NCI-H1417 treated with DMSO at 0.1 percent for 48 hours (cell line): ENCODE measurements at places on chromosomes 11 and 22.

GRCh38 chr11:103587901-103588788 lies 448.3 kb upstream of the DDI1 start:
- DNase-seq = peak; percentile 79

GRCh38 chr11:93655581-93656255 lies 5.8 kb upstream of the CEP295 start:
- DNase-seq = no peak

GRCh38 chr22:46196278-46196677 lies 46.0 kb downstream of the PPARA start:
- DNase-seq = no peak

DNA sequence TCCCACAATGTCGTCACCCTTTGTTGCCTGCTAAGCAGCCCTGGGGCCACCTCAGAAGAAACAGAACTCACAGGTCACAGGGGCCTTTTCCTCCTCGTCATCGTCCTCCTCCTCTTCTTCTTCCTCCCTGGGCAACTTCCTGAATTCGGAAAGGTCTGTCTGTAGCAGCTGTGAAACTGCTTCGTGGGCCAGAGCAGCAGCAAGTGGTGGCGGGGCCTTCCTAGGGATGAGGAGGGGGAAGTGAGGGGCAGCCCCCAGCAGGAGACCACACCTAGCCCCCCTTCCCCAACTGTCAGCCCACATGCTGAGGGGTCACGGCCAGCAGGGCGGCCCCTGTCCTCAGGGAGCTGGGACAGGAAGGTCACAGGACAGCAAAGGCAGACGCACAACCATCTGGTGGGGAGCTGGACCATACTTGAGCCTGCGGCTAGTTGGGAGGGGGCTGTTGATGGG lies 13.2 kb downstream of the PPM1F start:
- no peak for DNase-seq

- no peak for DNase-seq
These were observed 26.2 kb upstream of the SHISAL1 start for GRCh38 chr22:44338906-44339305.

DNA sequence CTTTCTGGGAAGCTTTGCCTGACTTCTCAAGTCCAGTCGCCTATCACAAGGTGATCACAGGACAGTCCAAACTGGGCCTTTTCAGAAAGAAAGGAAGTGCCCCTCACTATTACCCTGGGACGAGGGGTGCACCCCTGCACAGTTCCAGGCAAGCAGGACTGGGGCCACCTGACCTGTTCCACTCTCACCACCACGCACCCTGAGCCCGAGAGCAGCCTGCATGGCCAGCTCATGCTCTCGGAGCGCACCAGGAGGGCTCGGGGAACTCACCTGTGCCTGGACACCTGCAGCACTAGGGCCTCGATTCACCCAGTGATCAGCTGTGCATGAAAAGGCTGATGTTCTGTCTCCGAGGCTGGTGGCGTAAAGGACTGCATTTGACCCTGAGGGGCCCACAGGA lies 12.8 kb upstream of the FGF4 start:
- no peak for DNase-seq

- DNase-seq = no peak
These were observed 470.5 kb downstream of the ETS1 start for GRCh38 chr11:128116885-128117284.

GRCh38 chr11:1728931-1729691 lies 21.3 kb downstream of the IFITM10 start:
- DNase-seq = no peak

DNA sequence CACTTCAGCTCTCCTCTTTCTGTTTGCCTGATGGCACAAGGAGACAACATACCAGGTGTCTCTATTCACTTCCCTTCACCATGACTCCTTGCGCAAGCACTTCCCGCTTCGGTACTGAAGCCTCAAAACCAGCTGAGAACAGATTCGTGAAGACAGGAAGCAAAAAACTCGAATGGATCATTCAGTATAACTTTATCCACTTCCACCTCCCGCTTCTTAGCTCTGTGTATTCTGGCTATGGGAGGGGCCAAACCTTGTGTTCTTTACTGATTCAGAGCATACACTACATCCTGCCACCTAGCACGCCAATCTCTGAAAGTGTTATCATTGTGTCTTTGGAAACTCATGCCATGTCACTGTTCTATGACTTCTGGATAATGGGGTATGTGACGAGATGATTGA lies 62.2 kb upstream of the ADA2 start:
- no peak for DNase-seq

- DNase-seq = no peak
These were observed 10.8 kb upstream of the TPP1 start for GRCh38 chr11:6629892-6630631.

DNA sequence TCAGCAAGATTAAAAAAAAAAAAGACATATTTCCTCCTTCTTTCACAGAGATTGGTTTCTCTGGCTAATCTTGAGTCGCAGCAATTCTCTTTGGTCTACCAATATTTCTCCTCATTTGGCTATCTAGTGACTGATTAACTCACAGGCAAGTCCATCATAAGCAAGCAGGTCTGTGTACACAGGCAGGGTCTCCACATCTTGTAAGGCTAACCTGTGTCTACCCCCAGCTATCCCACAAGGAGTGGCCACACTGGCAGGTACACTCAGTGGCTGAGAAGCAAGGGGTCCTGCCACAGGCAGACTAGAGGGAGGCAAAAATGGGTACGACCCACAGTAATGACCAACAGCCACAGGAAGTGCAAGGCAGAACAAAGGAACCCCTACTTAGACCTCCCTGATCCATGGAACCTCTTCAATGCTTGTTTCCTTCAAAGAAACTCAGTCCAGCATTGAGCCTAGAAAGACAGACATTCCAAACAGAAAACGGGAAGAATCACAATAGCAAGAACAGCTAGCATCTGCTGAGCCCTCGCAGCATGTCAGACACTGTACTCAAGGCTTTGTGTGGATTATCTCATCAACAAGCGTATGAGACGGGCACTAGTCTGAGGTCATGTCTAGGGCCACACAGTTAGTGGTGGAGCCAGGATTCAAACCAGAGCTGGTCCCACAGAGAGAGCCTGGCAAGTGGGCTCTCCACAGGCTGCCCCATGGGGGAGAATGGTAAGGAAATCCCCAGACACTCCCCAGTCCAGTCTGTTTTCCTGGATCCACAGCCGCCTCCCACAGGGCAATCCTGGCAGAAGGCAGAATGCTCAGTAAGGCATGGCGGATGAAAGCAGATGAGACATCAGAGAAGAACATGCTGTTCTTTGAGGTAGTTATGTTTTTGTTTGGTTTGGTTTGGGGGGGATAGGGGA lies 34.3 kb downstream of the PLEKHA7 start:
- no peak for DNase-seq

- no peak for DNase-seq
These were observed 428.1 kb downstream of the OPCML start for GRCh38 chr11:133104009-133104744.

GRCh38 chr22:44642096-44642644 lies 59.8 kb upstream of the PRR5 start:
- no peak for DNase-seq

DNA sequence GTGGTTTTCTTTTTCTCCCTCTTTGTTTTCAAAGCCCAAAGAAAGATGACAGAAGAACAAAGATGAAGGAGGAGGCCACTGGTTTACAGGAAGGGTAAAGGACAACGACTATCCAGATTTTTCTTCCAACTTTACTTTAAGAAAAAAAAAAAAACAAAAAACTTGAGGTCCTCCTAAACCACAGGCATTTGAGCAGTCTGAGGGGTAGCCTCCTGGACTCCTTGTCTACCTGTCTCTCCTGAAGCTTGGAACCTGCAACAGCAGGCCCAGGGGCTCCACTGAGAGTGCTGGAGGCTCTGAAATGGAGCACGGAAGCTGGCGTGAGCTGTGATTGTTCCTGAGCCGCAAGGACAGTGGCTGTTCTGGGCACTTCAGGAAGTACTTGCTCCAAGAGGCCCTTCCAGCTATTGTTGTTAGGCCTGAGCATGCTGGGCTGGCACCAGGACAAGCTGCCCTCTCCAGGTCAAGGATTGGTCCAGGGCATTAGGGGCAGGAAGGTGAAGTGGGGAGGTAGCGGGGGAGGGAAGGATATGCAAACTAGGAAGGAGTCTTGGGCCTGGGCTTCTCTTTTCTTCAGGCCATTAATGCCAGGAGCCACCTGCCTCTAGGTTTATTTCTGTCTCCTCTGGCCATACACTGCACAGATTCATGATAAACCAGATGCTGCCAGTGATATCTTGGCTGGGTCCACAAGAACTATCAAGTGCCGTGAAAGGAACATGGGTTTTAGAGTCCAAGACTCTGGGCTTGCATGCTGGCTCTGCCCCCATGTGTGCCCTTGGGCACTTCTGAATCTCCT lies 147.3 kb downstream of the CCDC34 start:
- no peak for DNase-seq

DNA sequence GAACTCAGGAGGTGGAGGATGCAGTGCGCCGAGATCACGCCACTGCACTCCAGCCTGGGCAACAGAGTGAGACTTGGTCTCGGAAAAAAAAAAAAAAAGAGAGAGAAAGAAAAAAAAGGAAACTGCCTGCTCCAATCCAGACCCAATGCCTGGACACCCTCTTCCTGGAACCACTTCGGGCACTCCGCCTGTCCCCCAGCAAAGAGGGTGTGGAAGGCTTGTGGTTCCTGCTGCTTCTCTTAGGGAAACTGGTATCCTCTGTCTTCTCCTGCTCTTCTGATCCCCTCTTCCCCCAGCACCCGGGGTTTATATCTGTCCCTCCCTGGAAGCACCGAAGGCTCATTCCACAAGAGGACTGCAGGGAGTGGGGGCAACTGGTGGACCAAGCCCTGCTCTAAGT lies 12.9 kb downstream of the CHRNA10 start:
- DNase-seq = no peak

- DNase-seq = no peak
These were observed 102.0 kb downstream of the INSC start for GRCh38 chr11:15216678-15217077.

GRCh38 chr11:61173456-61173855 lies 12.2 kb upstream of the VPS37C start:
- no peak for DNase-seq

GRCh38 chr11:69841859-69842698 lies 22.9 kb upstream of the FGF3 start:
- no peak for DNase-seq

DNA sequence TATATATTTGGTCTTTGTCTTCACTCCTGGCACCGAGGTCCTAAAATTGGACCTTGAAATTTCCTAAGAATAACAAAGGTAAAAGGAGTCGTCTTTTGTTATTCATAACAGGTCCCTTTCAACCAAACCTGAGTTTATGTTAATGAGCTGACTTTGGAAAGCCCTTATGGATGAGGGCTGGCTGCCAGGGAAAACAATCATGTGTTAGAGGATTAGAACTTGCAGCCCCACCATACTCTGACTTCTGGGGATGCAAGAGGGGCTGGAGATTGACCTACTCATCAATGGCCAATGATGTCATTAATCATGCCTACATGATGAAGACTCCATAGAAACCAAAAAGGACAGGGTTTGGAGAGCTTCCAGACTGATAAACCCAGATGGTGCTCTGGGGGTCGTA lies 118.9 kb downstream of the MRTFA start:
- DNase-seq = no peak

- no peak for DNase-seq
These were observed 7.7 kb downstream of the SCO2 start for GRCh38 chr22:50517495-50518260.

DNA sequence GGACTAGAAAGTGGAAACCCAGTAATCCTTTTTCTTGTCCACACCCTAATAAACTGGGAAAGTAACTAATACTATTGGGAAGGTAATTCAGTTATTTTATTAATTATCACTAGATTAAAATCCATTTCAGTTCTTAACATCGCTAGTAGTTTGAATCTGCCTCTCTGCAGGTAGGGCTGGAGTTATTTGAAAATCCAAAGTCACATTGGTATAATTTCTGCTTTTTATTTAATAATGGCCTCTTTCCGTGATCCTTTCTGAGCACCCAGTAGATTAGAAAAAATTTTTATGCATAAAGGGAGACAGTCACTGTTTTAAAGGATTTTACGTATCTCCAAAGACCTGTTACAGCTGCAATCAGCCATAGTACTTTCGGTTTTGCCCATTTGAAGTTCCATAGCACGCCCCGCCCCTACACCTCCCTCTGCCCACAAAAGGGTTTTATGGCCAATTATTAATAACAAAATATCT lies 605 bp upstream of the COPB1 start:
- no peak for DNase-seq

DNA sequence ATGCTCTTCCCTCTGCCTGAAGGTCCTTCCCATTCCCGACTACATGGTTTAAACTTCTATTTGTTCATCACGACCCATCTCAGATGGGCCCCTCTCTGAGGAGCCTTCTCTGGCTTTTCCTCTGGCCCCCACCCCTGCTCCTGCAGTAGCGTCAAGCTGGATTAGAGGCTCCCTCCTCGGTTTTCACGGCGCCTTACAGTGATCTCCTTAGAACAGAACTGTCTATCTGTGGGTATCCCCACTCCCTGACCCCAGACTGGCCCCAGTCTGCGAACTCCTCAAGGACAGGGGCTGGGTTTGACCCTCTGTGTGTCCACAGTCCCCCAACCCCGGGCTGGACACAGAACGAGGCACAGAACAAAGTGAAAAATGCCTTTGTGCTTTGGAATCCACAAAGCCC lies 2.8 kb downstream of the PLEKHB1 start:
- no peak for DNase-seq

DNA sequence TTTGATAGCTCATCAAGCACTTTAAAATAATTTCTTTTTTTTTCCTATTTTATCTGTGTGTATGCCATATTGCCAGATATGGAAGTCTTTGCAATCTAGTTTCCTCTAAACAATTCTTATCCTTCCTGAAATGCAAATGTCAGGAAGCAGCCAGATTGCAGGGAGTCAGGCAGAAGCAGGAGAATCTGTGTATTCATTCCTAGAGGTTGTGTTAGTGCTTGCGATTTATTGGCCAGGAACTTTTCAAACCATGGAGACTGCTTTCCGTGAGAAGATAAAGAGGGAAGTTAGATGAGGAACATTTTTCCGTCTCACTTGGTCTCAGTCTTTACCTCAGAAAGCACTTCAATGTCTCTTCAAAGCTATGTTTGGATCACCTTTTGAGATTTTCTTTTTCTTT lies 91.9 kb downstream of the GRAMD1B start:
- no peak for DNase-seq

- DNase-seq = no peak
These were observed 48.4 kb upstream of the POLD3 start for GRCh38 chr11:74543991-74544390.

DNA sequence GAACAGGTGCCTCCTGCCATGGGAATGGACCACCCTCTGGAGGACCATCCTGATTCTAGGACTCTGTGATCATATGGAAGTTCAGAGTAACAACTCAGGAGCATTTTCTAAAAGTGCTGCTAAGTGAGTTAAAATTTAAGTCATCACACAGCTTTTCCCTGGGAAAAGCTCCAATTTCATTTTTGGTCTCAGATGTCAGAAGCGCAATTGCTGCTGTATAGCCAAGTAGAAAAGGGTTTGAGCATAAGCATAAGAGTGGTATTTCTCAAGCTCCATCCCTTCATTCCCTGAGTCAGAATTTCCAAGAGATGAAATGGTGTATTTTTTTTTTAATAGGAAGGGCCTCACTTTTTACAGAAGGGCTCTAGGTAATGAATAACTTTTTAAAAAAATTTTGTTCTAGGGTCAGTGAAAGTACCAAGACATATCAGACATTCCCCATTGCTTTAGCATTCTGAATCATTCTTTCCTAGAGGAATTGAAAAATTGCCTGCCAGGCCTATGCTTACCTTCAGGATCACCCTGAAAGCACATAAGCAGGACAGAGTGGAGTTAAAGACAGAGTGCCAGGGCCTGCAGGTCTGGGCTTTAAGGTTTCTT lies 564.5 kb upstream of the ISX start:
- no peak for DNase-seq
